ENCODE measurements at places on chromosomes 13 and 19.

DNA sequence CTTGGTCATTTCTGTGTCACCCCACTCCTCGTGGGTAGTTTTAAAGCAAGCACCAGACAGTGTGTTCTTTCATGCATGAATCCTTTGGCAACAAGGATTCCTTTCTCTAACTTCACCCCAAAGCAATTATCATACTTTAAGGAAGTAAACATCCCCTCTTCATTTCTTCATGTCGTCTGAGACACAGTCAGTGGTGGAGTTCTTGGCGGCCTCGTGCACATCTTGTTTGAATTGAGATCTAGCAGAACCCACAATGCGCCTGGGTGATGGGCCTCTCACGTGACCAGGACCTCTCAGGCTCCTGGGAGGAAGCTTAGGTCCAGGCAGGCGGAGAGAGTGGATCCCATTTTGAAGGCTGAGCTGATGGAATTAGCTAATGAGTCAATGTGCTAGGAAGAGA is 2.6 kb downstream of the ACSBG2 start:
- DNase-seq = no peak

- DNase-seq = no peak
Measured at GRCh38 chr13:77528834-77529500, 6.5 kb upstream of the SCEL start.

DNA sequence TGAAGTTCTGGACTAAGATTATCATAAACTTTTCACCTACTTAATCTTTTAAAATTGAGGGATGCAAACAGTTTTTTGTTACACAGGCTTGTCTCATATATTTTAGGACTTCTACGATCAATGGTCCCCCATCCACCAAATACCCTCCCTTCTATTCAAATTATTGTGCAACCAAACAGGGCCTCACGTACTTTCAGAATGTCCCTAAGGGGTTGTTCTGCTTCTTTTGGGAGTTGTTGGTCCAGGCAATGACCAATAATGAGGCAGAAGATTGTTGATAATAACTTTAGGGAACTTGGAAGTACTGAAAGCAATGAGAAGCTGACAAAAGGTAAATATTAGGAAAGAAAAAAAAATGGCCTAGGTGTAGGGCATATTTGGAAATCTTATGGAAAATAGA is 2.9 kb downstream of the DNAJC15 start:
- no peak for DNase-seq

DNA sequence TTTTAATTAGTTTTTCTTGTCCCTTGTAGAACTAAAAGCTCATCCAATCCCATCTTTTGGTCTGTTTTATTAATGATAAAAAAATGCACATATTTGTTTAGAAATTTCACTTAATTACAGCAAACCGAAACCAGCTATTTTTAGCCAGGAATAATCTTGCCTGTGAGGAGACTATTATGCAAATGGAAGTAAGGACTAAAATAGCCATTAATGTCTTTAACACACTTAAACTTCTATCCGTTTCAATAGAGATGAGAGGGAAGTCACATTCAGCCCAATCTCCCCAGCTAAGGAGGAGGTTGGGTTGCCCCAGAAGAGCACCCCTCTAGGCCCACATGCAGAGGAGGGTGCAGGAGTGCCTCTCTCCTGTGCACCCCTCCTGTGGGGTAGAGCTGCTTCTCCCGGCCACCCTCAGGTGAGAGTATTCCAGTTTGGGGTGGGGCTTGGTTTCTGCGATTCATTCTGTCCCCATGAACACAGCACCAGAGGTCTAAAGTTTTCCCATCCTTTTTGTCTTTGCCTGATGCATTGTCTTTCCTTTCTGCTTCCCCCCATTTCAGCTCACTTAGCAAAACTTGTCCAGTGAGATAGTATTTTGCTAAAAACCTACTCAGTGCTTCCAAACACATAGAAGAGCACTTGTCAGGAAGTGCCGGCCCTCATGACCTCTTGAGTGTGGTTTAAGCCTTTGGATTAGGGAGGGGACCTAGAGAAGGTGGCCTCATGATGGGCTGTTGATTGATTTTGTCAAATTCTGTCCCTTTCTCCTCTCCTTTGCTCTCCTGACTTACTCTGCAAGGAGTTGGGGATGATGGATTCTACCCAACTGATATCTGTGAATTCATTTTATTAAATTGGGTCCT is 28.2 kb downstream of the FGF9 start:
- no peak for DNase-seq

- DNase-seq = no peak
Measured at GRCh38 chr13:99686157-99686572, 184.9 kb downstream of the TM9SF2 start.

DNA sequence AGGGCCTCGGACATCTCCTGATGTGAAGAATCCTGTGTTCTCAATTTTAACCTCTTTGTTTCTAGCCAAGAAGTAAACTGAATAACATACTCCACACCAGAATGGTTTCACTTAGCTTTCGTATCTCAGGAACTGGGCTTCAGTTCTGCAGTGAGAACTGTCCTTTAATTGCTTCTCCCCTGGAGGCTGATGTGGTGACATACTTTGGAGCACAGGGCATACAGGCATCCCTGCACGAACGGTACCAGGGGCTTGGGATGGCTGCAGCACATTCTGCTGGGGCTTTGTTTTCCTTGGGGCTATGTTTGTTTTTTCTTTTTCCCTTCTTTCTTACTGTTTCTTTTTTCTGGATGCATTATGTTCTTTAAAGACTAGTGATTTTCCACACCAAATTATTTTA is 230.5 kb downstream of the TM9SF2 start:
- DNase-seq = no peak

GRCh38 chr13:104949840-104950740 is 1585.4 kb downstream of the EFNB2 start:
- no peak for DNase-seq

- no peak for DNase-seq
Measured at GRCh38 chr13:78841358-78841963, 182.5 kb upstream of the OBI1 start.

GRCh38 chr13:38462605-38463004 is 113.0 kb downstream of the UFM1 start:
- no peak for DNase-seq

DNA sequence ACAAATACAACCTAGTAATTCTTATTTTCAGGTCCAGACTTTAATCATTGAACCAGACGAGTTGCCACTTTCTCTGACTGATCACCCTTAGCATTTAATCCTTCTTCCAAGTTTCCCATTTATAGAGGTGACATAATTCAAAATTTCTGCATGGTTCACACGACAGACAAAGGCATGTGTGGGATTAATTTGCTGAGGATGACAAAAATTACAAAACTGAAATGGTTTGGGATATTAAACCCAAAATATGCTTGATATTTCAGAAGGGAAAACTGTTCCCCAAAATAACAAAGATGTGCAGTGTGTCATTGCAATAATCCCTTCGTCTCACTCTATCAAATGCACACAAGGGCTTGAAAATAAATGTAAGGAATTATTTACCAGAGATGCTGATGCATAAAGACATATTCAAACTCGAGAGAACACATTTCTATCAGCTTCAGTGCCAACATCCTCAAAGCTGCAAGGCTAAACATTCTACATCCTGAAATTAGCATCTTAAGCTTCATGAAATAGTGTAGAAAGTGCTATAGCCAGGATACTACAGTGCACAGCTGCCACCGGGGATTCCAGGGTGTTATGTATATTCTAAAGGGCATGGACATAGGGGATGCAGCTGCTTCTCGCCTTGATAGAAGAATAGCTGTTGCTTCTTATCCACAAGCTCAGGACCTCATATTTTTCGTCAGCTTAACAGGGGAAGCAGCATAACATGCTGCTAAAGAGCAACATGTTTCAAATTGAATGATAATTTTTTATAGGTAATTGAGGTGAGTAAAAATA is 198.7 kb upstream of the SLITRK1 start:
- no peak for DNase-seq
